Uterus (tissue), 4 donors: ENCODE measurements at places on chromosomes 1 and 21.

DNA sequence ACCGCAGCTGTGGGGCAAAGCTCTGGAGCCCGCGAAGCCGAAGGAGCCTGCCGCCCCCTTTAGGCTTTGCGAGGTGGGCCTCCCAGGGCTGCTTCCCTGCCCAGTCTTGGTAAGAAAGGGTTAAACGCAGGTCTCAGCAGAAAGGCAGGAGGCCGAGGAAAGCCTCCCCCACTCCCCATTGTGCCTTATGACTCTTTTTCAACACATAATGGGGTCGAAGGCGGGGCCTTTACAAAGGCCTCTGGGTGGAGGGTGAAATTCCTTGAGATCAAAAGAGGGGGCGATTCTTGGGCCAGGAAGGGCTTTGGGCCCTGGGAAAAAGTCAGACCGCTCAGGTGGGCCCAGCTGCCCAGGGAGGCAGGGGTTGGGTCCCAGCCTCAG, 880 bp downstream of the ALPL start:
- DNase-seq, result no peak

DNA sequence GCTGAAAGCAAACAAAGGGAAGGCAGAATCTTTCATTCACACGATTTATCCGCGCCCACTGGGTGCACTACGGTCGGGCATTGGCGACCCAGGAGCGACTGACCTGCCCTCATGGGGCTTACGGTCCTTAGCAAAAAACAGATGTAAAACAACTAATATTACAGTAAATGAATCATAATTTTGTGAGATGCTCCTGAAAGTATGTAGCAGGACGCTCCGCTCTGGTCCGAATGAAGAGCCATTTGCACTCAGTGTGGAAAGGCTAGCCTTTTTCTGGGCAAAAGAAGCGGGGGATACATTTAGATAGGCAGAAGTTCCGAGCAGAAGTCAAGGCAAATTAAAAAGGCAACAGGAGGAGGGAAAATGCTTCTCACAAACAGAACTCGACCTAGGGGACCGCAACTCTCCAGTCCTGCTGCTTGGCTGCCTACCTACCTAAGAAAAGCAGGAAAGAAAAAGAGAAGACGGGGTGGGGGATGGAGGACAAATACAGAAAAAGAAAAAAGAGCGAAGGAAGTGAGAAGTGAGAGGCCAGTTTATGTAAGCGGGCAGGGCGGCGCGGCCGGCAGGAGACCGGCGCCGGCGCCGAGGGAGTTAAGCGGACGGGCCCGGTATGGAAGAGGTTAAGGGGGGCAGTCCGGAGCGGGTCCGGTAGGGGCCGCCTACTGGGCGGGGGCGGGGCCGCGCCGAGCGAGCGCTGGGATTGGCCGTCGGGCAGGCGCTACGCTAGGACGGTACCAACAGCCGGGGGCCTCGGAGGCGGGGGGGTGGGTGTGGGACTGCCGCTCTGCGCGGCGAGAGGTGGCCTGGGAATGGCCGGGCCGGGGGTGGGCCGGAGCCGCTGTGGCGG, at the start of gene FAM20B:
TSS of gene FAM20B (plus strand) at position 770 of the 850 bp plus-strand sequence. CDS start 17,954 bp downstream, outside the sequence.
- peak; percentile 94 for DNase-seq

- no peak for DNase-seq
These were observed 304.8 kb downstream of the BRINP3 start for GRCh38 chr1:190172651-190173430.

GRCh38 chr1:100862591-100862990, 32.1 kb downstream of the EXTL2 start:
- no peak for DNase-seq
